NT2/D1 (cell line): ENCODE measurements at places on chromosomes 6 and 20.

DNA sequence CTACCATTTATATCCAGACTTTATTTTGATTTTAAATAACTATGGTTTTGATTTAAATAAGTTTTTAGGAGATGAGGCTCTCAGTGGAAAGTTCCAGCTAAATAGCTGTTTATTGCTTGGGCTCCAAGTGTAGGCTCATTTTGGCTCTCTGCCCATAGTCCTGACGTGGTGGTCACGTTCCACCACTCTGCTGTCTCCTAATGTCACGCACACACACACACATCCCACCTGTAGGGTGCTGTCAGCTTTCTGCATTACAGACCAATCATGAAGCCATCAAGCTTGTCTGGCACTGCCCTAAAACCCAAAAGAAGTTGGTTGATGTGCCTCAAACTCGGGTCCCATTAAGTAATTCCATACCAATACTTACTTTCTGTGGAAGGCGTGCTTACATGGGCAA, 45.4 kb downstream of the PANK2 start:
- DNase-seq = no peak

- no peak for DNase-seq
Measured at GRCh38 chr6:16759646-16760515, 1.4 kb downstream of the ATXN1 start.

GRCh38 chr6:18211338-18211737, 53.0 kb downstream of the DEK start:
- no peak for DNase-seq

DNA sequence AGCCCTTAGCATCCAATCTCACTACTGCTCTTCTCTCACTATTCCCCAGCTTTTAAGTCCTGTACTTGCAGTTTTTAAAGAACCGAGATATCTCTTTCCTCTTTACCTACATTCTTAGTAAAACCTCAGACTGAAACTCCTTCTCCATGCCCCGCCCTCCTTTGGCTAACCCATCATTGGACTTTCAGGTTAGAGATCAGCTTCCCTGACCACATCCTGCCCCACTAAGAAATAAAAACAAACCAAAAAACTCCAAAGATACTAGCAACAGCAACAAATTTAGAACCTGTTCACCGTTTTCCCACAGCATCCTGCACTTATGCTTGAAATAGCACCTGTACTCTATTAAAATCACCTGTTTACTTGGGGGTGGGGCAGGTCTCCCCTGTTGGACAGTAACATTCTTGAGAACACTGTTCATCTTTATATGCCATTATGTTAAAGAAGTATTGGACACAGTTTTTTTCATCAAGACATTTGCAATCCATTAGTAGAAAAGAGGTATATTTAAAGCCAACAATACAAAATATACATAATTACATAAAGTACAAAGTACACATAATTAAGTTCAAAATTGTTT, 16.3 kb upstream of the SMAP1 start:
- no peak for DNase-seq

DNA sequence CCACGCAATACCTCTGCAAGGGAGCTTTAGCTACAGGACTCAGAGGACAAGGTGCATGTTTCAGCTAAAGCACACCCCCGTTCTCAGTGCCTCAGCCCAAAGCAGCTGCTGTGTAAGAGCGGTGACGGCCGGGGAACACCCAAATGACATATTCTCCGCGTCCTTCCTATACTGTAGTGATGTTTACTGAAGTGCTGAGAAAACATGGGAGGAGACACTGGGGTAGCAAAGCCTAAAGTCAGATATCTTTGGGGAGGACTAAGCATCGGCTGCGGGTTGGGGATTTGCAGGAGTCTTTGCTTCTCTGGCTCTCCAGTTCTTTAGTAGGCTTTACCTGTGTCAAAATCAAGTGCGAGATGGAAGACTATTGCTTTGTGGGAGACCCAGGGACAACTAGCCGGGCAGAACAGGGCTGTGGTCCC, 1.7 kb downstream of the SLC22A23 start:
- no peak for DNase-seq

GRCh38 chr6:159203304-159204005, 34.3 kb downstream of the FNDC1 start:
- no peak for DNase-seq

- DNase-seq = no peak
Measured at GRCh38 chr6:43578748-43579147, 2.8 kb downstream of the POLH start.

GRCh38 chr6:54266400-54266923, 41.8 kb upstream of the TINAG start:
- DNase-seq = peak; percentile 13

- DNase-seq = no peak
Measured at GRCh38 chr20:52800734-52801627, 171.2 kb upstream of the TSHZ2 start.

DNA sequence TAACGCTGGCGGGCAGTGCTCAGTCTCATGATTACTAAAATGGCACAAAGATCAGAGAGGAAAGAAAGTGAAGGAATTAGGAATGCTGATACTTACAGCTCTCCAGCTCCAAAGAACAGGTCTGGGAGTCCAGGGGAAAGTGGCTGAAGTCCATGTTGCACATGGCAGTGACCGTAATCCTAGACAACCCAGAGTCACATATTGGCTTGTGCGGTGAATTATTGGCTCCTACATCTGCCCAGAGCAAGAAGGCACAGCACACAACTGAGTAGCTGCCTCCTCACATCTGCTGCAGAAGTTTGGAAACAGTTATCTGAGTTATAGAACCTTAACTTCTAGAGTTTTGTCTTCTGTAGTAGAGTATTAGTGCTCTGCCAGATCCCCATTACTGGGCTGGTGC, 47.2 kb downstream of the GABRR2 start:
- DNase-seq = no peak

GRCh38 chr6:82458705-82459104, 95.1 kb downstream of the TPBG start:
- DNase-seq = no peak

- DNase-seq = no peak
Measured at GRCh38 chr6:139977887-139978332, 603.5 kb upstream of the CITED2 start.

DNA sequence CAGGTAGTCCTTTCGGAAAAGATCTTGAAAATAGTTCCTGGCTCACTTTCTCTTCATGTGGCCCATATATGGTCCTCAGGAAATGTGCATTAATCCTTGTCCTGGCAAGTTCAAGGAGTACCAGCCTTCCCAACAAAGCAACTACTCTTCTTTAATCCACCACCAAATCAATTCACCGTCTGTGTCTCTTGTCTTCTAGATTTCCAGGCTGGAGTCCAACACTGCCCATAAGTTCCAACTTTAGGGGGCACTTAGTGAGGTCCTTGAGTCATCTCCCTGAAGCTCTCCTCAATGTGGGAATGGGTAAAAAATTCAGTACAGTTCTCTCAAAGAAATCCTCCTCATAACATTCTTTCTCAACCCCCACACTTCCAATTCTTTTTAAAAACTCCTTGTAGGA, 6.9 kb upstream of the DAAM2 start:
- DNase-seq = no peak

- DNase-seq = no peak
Measured at GRCh38 chr6:3744211-3744900, 7.2 kb downstream of the PXDC1 start.

GRCh38 chr6:70980727-70981126, 23.9 kb upstream of the B3GAT2 start:
- DNase-seq = no peak

DNA sequence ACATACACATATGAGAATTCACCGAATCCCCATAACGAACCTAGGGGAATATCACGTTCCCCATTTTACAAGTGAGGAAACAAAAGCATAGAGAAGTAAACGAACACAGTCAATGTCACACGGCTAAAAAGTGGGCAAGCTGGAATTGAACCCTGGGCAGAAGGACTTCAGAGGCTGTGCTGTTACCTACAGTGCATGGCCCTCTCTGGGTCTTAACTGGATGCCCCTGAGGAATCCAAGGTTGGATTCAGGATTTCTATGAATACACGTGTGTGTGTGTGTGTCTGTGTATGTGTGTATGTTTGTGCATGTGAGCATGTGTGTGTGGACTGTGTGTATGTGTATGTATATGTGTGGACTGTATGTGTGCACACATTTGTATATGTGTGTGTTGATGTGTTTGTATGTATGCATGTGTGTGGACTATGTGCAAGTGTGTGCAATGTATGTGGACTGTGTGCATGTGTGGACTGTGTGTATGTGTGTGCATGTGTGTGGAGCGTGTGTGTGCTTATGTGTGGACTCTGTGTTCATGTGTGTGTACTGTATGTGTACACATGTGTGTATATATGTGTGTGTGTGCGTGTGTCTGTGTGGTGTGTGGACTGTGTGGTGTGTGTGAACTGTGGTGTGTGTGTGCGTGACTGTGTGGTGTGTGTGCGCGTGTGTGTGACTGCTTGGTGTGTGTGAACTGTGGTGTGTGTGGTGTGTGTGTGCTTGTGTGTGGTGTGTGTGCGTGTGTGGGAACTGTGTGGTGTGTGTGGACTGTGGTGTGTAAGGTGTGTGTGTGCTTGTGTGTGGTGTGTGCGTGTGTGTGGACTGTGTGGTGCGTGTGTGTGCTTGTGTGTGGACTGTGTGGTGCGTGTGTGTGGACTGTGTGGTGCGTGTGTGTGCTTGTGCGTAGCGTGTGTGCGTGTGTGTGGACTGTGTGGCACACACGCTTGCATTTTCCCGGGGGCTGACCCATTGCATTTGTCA, 49.0 kb downstream of the HNF4A start:
- no peak for DNase-seq

GRCh38 chr6:126300126-126300525, 39.8 kb upstream of the CENPW start:
- DNase-seq = no peak

- DNase-seq = no peak
Measured at GRCh38 chr6:4777394-4777935, 1.3 kb downstream of the CDYL start.

DNA sequence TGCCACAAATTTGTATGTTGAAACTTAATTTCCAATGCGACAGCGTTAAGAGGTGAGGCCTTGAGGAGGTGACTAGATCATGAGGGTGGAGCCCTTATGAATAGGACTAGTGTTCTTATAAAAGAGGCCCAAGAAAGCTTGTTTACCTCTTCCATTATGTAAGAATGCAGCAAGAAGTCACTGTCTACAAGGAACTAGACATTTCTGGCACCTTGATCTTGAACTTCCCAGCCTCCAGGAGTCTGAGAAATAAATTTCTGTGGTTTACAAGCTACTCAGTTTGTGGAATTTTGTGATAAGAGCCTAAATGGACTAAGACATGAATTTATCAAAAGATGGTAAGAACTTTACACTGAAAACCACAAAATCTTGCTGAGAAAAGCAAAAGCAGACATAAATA, 173.6 kb upstream of the SGK1 start:
- DNase-seq = no peak

- DNase-seq = no peak
Measured at GRCh38 chr6:111338843-111339242, 144.2 kb downstream of the REV3L start.

DNA sequence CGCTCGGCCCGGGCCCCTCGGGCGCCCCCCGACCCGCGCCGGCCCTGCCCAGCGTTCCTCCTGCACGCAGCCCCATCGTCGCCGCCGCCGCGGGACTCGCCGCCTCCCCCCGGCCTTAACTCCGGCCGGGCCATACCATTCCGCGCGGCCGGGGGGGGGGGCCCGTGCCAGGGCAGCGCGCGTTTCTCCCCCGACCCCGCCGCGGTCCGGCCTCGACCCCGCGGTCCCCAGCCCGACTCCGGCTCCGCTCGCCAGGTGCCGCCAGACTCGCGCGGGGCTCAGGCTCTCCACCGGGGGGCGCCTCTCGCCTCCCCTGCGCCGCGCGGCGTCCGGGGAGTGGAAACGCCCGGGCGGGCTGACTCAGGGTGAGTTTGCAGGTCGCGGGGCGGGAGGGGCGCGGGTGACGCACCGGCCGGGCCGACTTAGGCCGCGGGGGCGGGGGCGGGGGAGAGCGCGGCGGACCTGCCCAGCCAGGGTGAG, at the start of gene SRXN1:
Gene SRXN1, minus strand, starts transcription at position 91 of the 480 bp plus-strand sequence. Its CDS starts 15 bp downstream, at position 76.
- peak; percentile 78 for DNase-seq

GRCh38 chr6:167699141-167699931, 127.4 kb upstream of the AFDN start:
- no peak for DNase-seq

DNA sequence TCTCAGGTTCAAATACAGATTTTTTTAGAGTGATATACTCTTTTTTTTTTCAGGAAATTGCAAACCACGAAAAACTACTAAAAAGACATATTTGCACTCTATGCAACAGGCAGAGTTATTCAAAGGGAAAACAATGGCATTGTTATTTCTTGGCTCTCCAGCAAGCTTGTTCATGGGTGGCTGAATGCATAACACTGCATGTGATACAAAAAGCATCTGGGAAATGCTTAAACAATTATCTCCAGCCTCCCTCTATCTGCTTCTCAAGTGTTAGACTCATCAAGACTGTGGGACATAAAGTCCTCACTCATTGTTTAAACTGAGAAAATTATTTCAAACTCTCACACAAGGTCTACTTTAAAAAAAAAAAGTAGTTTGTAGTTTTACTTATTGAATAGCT, 7.3 kb upstream of the COL12A1 start:
- DNase-seq = no peak

DNA sequence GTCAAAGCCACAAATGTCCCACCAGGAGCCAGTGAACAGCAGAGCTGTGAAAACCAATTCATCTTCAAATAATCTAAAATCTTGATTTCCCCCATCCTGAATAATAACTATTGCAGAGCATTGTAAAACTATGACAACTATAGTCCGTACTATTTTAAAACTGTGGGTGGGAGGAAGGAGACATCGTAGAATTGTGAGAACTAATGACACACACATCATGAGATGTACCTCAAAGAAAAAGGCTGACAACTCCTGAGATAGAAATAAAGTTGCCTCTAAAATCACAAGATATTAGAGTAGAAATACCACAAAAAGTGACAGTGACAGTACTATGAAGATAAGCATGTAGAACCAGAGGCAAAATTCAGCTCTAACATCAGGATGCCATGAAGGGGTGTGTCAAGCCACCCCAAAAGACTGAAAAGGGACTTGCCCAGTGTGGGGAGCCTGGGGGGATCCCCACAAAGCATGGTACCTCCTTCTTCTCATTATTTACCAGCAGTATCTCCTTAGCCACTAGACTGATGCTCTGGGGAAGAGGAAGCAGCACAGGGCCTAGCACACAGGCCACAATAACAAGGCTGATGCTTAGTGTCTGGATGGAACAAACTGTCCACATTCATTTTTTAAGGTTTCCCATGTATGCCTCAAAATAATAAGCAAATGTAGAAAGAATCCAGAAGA, 13.4 kb downstream of the NAPB start:
- no peak for DNase-seq

DNA sequence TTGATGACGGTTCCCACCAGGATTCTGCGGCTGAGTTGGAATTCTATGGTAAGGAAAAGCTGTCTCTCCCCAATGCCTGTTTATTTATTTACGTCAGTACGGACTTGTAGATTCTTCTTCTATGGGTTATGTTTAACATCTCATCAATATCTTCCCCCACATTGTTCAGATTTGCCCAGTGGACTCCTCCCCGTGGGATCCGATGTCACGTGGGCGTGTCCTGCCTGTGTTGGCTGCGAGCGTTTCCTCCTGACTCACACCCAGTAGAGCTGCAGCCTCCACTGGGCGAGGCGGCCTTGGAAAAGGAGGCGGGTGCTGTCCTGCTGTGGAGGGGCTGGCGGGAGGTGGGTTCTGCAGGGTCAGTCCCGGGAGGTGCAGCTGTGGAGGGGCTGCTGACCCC, 46.8 kb upstream of the SLCO4A1 start:
- no peak for DNase-seq
